ENCODE measurements at places on chromosomes 2 and 18.

GRCh38 chr2:55119711-55120487 is 69.6 kb upstream of the RTN4 start:
- DNase-seq = no peak

GRCh38 chr2:45293182-45293581 is 283.9 kb upstream of the SIX2 start:
- DNase-seq = no peak

DNA sequence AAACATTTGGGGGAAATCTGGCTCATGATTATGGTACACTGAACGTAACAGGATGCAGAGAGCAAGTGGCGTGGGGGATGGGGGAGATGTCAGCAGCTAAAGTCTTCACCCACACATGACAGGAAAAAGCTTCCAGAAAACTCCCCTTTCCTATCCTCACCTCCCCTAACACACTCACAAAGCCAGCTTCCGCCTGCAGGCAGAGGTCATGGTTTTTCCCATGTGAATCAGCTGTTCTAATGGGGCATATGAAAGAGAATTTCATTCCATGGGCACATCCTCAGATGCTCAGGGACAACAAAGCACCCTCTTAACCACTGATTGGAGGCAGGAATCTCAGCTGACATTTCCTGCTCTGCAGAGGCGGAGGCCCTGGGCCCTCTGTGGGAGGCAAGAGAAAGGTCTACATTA is 129.1 kb downstream of the TSN start:
- DNase-seq = no peak

DNA sequence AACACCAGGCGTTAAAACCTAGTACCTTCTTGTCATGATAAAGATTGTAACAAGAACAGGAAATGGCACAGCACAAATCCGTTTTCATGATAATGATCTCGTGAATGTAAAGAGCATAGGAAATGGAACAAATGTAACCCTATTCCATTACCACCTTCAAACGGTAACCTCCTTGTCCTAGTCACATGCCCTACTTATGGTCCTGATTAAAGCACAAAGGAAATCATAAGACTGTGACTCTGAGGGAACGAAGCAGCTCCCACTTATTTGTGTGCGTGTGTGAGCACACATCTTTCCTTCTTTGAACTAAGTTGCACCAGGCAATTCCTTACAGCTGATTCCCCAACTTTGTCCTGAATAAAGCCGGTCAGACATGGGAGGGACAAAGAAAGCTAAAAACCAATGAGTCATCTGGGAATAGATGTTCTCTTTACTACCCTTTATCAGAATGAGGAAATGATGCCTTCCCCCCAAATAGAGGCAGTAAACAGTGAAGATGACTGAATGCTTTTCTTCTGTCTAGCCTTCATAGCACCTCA is 192.6 kb downstream of the IKZF2 start:
- DNase-seq = no peak

- DNase-seq = no peak
These were observed 66.1 kb downstream of the C18orf63 start for GRCh38 chr18:74381621-74382295.

GRCh38 chr2:161178756-161179155 is 18.5 kb downstream of the TANK start:
- no peak for DNase-seq

DNA sequence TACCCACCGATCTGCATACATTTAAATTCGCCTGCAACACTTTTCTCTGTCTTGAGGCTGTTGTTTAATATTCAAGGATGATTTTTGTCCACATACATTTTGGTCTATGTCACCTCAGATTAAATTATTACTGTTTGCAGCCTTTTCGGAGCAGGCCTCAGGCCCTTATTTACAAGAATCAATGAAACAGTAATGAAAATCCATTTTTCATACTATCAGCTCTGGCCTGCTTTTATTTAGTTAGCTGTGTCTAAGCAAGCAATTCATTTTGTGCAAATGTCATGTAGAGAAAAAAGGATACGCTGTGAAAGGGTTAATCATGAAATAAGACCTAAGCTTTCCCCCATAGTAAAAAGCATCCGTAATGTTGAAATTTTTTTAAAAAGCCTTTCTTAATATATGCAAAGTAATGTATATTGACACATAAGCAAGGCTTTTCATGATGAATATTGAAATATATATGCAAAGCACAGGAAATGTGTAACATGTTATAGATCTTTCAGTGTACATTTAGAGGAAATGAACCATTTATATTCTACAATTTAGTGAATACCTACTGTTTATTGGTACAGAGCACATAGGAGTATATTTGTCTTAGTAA is 1135.3 kb upstream of the ZEB2 start:
- DNase-seq = no peak

DNA sequence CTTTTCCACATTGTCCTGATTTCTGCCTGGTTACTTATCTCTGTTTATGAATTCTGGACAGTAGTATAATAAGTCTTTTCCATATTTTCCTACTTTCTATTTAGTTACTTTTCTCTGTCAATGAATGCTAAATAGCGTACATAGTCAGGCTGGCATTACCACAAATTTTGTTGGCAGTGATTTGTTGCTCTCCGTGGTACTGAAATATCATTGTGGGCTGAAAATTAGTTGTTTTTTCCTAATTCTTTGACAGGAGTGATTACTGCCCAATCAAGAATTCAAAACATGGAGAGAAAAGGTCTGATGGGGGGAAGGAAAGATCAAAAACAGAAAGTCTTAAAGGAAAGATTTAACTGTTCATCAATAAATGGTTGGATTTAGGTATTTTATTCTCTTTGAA is 7.7 kb upstream of the GALNT13 start:
- no peak for DNase-seq

GRCh38 chr2:139083121-139083520 is 302.9 kb upstream of the NXPH2 start:
- no peak for DNase-seq

GRCh38 chr2:141468761-141469160 is 662.1 kb downstream of the LRP1B start:
- no peak for DNase-seq

- no peak for DNase-seq
These were observed 87.7 kb downstream of the PTGR3 start for GRCh38 chr18:75121266-75121665.

GRCh38 chr2:170743530-170744239 is 26.5 kb upstream of the ERICH2 start:
- DNase-seq = no peak

- no peak for DNase-seq
These were observed 11.0 kb downstream of the TBR1 start for GRCh38 chr2:161426922-161427663.

DNA sequence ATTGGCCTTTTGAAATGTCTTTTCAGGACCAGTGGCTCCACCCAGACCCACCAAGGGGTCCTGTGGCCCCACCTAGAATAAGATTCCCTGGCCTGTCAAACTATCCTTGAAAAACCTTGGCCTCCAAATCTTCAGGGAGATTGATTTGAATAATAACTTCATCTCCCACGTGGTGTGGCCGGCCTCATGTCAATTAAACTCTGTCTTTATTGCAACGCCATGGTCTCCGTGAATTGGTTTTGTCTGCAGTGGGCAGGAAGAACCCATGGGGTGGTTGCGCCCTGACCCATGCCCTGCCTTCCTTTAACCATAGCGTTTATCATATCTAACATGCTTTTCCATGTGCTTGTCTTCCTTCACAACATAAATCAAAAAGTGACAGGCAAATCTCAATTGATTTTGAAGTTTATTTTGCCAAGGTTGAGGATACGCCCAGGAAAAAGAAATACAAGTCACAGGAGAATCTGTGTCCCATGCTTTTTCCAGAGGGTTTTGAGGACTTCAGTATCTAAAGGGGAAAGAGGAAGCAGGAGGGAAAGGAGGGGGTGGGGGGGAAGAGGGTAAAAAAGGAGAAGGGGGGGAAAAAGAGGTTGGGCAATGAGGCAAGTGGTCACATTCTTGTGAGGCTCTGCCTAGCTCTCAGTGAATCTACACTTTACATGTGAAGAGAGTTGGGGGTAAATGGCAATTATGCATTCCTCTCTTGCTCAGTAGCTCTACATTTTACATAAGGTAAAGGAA is 66.5 kb upstream of the CABLES1 start:
- DNase-seq = no peak

- peak; percentile 85 for DNase-seq
These were observed 182.0 kb downstream of the TCF4 start for GRCh38 chr18:55405893-55406406.

DNA sequence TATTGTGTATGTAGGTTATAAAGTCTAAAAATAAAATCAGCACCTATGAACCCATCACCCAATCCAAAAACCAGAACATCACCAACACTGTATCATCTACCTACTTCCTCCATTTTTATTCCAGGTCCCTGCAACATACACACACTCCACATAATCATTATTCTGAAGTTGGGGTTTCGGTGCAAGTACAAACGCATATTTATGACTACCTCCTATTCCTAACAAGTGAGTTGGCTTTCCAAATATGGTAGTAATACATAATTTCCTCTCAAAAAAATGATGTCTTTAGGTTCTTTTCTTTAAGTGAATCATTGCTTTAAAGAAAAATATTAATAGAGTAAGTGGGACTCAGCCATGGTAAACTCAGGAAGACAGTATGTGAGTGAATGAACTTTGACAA is 3.3 kb downstream of the ACVR1 start:
- no peak for DNase-seq

GRCh38 chr2:8107150-8107549 is 574.7 kb upstream of the ID2 start:
- no peak for DNase-seq

DNA sequence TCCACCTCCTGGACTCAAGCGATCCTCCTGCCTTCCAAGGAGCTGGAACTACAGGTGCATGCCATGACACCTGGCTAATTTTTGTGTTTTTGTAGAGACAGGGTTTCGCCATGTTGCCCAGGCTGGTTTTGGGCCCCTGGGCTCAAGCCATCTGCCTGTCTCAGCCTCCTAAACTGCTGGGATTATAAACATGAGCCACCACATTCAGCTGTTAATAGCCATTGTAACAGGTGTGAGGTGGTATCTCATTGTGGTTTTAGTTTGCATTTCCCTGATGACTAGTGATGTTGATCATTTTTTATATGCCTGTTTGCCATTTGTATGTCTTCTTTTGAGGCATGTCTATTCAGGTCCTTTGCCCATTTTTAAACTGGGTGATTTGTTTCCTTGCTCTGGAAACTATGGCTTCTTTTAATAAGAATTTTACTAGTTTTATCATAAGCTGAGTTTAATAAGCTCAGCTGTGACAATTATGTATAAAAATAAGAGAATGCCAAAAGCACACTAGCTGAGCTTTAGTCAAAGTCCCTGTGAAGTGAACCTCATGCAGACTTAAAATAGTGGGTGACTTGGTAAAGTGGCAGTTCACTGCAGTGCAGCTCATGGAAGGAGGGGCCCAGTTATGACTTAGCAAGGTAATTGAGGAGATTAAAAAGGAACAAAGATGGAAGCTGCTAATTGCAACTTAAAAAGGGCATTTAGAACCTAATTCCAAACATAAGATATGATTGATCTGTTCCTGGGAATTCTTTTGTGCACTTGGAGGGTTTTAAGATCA is 465.1 kb downstream of the TGIF1 start:
- no peak for DNase-seq

- no peak for DNase-seq
These were observed 5.1 kb upstream of the CALCRL start for GRCh38 chr2:187453078-187453641.

DNA sequence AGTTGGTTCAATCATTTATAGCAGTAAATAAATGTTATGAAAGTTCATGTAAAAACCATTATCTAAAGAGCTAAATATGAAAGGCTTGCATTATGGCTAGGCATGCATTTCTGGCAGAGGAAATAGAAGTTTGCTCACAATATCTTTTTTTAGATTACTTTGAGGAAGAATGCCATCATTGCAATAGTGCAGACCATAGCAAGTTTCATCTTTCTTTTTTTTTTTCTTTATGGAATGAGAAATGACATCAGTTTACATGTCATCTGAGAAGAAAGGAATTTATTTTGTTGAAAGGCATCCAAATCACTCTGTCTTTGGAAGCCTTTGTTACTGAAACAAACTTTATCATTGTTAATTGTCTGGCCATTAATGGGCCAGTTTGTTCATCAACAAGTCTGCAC is 74.5 kb upstream of the NCKAP5 start:
- DNase-seq = no peak

DNA sequence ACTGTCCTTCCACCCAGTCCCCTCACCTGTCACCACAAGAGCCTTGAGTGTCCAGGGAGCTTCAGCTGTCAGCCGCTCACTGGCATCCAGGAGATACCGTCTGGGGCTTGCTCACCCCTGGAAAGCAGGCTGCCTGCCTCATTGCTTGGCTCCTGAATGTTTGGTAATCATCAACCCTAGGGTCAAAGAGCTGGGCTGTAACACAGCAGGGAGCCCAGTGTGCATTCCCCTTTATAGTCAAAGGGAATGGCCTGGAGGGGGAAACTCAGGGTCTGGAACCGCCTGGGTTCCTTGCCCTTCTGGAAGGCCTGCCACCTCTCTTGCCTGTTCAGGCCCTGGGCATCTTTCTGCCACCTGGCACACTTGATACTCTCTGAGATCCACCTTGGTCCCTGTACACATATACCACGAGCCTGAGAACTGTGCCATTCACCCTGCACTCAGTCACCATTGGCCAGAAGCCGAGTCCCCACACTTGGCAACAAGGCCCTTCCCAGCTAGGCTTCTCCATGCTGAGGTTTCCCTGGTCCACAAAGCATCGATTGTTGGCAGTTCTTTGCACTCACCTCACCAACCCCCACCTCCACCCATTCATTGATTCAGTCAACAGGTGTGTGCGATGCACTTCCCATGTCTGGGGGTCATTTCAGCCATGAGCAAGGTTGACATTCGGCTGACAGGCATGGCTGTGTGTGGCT is 35.0 kb downstream of the TPRKB start:
- no peak for DNase-seq

GRCh38 chr2:171791361-171791760 is 102.7 kb downstream of the SLC25A12 start:
- no peak for DNase-seq

GRCh38 chr2:238978497-238978896 is 130.6 kb downstream of the TWIST2 start:
- DNase-seq = no peak

DNA sequence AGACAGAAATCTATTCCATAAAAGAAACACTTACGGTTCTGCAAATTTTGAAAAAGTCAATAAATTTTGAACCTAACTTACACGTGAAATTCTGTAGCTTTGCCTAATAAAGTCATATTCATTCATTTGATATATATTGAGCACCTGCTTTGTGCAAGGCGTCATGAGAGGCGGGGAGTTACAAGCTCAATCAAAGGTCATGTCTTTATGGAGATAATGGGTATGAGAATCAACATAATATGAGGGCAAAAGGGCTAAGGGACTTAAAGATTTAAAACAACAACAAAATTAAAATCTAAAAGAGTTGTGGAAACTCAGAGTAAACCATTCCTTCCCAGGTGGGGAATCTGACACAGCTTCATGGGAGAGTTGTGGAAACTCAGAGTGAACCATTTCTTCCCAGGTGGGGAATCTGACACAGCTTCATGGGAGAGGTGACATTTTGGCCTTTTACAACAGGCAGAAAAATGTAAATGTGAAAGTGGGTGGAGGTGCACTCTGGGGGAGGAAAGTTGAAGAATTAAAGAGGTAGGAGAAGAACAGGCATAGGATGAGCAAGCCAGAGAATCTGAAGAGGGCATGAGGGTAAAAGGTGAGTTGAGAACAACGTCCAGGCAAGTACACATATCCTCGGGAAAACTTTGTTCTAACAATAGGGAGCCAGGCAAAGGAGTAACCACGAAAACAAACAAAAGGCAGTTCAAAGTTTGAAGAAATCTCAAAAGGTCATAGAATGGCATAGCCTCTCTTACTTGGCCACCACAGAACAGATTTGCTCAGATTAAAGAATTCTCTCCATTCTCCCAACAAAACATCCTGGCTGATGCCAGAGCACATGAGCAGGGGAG is 49.5 kb upstream of the CD226 start:
- peak; percentile 22 for DNase-seq

Data from brain pericyte (primary cell).